PC-9 (cell line): ENCODE measurements at places on chromosomes 12 and 14.

DNA sequence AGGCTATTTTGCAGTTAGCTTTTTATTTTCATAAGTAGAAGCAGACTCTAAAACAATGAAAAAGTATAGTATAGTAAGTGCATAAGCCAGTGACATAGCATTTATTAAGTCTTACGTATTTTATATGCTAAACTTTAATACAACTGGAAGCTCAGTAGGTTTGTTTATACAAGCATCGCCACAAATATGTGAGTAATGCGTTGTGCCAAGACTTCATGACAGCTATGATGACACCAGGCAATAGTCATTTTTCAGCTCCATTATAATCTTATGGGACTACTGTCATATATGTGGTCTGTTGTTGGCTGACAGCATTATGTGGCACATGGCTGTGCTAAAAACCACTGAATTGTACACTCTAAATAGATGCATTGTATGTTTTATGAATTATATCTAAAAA is 40.3 kb downstream of the SLC38A2 start:
- H3K27ac ChIP-seq: no peak overlapping the region
- H3K4me1 ChIP-seq: no peaks in the 10 kb centered on the region
- no peak overlapping the region for H3K4me3 ChIP-seq

- H3K36me3 ChIP-seq: no peaks in the 10 kb centered on the region
- H3K27ac ChIP-seq: no peak overlapping the region
- no peaks in the 10 kb centered on the region for H3K27me3 ChIP-seq
- H3K4me1 ChIP-seq: no peaks in the 10 kb centered on the region
- H3K4me3 ChIP-seq: no peak overlapping the region
Observed at GRCh38 chr12:15044471-15044870, 71.6 kb downstream of the PDE6H start.

DNA sequence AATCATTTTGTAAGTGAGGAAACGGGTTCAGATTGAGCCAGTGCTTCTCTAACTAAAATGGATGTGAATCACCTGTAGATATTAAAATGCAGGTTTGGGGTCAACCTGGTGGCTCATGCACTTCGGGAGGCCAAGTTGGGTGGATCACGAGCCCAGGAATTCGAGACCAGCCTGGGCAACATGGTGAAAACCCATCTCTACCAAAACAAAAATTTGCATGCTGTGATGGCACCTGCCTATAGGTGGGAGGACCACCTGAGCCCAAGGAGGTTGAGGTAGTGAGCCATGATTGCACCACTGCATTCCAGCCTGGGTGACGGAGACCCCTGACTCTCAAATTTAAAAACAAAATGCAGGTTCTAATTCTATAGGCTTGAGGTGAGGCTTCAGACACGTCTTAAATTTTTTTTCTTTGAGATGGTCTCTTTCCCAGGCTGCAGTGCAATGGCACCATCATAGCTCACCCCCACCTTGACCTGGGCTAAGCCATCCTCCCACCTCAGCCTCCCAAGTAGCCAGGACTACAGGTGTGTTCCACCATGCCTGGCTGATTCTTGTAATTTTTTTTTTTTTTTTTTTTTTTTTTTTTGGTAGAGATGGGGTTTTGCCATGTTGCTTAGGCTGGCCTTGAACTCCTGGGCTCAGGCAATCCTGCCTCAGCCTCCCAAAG is 9.0 kb downstream of the TUBA1C start:
- H3K27me3 ChIP-seq: no peaks in the 10 kb centered on the region
- peaks cover 40% of the 10 kb centered on the region for H3K36me3 ChIP-seq

DNA sequence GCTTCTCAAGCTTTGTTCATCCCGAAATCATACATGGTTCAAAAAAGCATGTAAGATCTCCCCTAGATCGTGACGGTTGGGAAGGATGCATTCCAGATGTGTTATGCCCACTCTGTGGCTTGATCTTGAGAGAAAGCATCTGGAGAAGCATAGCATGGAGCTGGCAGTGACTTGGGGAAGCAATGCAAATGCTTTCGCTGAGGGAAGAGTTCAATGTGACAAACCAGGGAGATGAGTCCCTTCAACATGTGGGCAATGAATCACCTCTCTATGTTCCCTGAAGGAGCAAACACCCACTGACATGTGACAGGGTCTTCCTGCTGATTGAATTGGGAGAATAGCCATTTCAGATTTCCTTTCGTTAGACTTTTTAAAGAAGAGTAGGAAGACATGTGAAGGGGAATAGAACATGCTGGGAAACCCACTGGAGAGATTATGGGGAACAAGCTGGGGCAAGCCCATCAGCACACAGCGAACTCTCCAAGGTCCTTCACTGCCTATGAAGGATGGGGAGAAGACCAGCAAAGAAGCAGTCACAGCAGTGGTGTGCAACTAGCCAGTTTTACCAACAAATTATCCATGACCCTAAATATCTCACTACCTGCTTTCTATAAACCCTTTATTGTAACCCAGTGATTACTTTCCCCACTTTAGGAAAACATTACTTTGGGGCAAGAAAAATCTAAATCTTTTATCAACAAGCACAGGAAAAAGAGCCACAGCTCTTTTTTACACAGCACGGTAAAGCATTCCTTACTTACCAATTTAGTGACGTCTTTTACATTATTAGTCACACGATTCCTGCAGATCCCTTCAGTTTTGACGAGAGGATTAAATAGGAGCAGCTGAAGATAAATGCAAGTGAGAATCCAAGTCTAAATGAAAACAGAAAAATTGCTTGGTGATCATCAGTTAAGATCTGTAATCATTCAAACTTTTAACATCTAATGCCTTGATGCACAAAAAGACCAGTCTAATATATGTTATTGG is 35.0 kb downstream of the KITLG start:
- no peak for DNase-seq
- no peaks in the 10 kb centered on the region for H3K36me3 ChIP-seq
- no peak overlapping the region for H3K27ac ChIP-seq
- no peaks in the 10 kb centered on the region for H3K4me1 ChIP-seq
- no peak overlapping the region for H3K4me3 ChIP-seq
